Activated naive CD8-positive, alpha-beta T cell treated with anti-CD3 and anti-CD28 coated beads, Interleukin-2, amount 10 ng/mL, durations not matched to agents 7 days and 5 days (primary cell): ENCODE measurements at places on chromosomes 12 and 14. TPM values are rescaled to one million over a fixed set of nuclear protein-coding genes. Genes with fewer than 3 reads are reported as not detected.
A peak's percentile ranks its signal among the peaks of the same experiment; 100 is the strongest.

DNA sequence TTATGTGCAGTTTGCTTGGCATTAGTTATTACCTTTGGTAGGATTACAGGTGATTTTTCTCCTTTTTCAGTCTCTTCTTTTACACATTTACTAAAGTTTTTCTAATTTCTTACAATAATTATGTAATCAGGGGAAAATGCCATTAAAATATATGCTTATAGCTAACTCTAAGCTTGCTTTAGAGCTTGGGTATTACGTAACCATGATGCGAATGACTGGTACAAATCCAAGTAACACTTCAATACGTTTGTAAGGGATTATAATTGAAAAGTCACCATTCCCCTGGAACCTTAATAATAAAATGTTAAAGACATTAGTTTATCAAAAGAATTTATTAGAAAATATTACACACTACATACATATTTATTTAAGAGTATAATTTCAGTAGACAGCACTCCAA lies 71.6 kb downstream of the SCAF11 start:
- DNase-seq = no peak

The RPL10L gene
- total RNA-seq = not detected

GRCh38 chr14:22561661-22562579 lies 27.1 kb downstream of the DAD1 start:
- DNase-seq = no peak

DNA sequence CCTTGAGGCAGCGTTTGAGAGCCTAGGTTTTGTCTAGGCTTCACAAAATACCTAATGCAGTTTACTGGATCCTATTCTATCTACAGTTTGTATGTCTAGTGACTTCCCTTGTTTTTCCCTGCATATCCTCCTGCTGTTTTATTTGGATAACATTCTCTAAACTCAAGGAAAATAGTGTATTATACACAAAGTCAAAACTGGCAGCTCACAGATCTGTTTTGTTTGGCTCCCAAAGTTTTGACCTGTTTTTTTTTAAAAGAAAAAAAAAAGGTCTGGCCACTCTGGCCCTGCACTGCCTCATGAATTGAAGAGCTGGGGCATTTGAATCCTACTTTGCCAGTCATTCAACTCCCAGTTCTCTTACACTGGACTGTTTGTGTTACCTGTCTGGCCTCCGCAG lies 155.3 kb downstream of the KICS2 start:
- no peak for DNase-seq

The KLRG1 gene
- 16.1 TPM for total RNA-seq

- no peak for DNase-seq
These were observed 44.6 kb downstream of the DCAF5 start for GRCh38 chr14:69108358-69108757.

DNA sequence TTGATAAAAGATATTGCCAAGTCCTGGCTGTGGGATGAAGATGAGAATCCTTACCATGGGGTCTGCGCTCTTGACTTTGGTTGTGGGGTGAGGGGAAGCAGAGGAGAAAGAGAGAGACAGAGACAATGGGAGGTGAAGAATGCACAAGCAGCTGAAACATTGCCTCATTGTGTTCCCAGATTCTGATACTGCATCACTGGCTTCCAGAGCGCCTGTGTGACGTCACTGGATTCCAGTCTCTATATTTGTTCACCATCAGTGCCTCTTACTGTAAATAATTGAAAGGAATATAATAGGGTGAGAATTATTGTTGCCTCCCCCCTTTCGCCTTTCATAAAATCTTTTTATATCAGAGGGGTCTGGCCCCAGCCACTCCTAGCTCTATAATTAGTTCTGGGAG lies 188.9 kb upstream of the NTF3 start:
- DNase-seq = no peak

GRCh38 chr12:94532490-94533422 lies 73.1 kb upstream of the CEP83 start:
- DNase-seq = peak; percentile 77

The HOXC5 gene
- not detected for total RNA-seq

DNA sequence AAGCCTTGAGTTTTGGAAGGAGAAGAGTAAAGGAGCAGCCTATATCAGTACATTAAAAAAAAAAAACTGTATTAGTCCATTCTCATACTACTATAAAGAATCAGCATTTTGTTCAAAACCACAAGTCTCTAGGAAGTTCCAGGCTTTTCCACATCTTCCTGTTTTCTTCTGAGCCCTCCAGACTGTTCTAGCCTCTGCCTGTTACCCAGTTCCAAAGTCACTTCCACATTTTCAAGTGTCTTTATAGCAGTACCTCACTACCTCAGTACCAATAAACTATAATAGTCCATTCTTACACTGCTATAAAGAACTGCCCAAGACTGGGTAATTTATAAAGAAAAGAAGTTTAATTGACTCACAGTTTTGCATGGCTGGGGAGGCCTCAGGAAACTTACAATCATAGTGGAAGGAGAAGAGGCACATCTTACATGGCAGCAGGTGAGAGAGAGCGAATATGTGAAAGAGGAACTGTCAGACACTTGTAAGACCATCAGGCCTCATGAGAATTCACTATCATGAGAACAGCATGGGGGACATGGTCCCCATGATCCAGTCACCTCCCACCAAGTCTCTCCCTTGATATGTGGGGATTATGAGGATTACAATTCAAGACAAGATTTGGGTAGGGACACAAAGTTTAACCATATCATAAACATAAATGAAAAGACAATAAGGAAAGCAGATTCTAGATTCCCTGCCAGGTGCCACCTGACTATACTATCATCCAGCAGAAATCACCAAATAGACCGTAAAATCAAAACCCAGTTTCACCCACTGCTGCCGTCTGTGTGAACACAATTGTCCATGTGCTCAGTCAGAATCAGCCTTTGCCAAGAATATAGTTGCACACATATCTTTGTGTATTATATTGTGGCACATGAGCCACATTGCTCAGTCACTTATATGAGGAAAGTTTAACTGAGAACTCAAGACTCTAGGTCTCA lies 27.8 kb downstream of the TOGARAM1 start:
- DNase-seq = no peak

GRCh38 chr14:72553161-72553560 lies 340.7 kb downstream of the DPF3 start:
- DNase-seq = no peak

DNA sequence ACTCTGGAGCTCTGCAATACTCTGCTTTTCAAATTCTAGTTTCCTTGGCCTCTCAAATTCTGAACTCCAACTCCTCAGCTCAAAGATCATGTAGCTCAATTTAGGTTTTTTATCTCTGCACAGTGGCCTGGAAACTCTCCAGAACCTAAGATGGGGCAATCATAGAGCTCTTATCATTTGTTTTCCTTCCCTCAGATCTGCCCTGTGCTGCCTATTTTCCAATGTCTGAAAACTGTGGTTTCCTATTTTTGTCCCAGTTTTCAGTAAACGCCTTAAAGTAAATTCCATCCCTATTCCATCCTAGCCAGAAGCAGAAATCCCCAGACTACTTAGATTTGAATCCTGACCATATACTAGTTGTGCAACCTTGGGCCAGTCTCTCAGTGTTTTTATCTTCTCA lies 73.2 kb downstream of the CEP83 start:
- DNase-seq = no peak

DNA sequence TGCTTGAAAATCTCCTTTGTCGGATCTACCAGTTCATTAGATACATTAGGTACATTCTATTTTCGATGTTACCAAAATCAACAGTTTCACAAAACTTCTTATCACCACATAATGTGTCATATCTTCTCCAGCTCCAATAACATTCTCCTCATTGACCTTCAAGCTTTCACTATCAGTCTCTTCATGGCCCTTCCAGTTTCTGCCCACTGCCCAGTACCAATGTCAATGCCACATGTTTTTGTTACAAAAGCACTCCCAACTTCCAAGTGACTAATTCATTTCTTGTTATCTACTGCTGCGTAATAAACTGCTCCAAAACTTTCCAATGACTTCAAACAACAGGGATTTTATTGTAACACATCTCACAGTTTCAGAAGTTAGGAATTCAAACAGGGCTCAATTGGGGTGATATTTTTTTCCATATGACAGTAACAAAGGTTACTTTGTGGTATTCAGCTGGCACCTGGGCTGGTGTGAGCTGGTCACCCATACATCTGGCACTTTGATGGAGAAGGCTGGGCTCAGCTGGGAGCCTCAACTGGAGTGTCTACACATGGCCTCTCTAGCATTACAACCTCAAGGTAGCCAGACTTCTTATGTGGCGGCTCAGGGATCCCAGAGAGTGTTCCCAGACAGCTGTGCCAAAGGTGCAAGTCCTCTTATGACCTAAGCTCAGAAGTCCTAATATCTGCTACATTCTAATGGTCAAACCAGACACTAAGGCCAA lies 6.1 kb downstream of the OR5AU1 start:
- DNase-seq = no peak

DNA sequence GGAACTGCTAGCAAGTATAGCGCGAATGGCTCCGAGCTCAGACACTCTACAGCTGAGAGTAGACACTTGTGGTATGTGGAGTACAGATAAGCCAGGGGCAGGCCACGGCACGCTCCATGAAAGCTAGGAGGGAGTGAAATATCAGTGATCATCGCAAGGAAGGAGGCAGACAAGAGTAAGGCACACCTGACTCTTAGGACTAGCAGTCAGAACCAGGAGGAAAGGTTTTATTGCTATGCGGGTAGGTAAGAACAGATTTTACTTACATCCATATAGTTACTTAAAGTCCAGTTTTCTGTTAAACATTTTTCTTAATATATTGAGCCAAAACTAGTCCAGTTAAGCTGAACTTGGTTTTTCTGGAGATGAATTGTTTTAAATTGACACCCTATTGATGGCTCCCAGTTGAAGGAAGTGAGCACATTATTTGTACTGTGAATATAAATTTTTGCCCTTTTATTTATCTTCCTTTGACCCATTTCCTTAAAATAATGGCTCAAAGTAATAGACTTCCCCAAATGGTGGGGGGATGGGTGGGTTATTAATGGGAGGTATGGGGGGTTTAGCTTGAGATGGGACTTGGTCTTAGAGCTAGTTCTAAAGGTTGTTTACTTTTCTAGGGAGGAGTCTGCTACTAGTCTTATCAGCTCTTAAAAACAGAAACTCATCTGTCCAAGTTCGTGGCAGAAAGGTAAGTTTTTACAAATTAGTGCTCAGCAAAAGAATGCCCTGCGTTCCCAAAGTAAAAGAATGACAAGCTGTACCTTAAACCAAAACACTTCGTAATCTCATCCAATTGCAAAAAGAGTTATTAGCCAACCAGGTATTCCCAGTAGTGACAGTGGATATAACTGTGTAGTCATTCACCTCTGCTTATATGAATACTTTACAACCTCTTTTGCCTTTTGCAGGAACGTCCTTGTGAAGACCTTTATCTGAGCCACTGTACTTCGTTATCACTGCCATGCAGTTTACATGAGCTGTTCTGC lies 5.8 kb downstream of the HNRNPA1 start:
- DNase-seq = no peak

GRCh38 chr14:105105158-105105557 lies 39.9 kb upstream of the GPR132 start:
- DNase-seq = no peak

The CLEC7A gene
- total RNA-seq = 0.36 TPM

- DNase-seq = no peak
These were observed 1077.6 kb upstream of the FOXG1 start for GRCh38 chr14:27688841-27689444.

DNA sequence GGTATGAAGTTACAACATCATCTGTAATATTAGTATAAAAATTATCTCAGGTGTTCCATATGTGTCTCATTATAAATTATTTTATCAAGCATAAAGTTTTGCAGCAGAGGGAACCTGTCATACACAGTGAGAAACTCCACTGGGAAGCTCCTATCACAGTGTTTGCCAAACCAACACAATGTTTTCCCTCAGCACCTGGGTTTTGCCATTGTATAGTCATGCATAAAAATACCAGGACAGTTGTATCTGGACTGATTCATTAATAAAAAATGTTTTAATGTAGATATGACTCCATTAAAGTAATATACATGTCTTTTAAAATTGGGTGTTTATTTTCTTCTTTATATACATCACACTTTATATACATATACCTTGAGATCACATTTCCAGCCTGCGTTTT lies 56.6 kb downstream of the METTL25 start:
- DNase-seq = no peak

The OR6C65 gene
- not detected for total RNA-seq

GRCh38 chr14:35822501-35822900 lies 3.6 kb upstream of the BRMS1L start:
- no peak for DNase-seq
